Pancreas (tissue), 10 donors: ENCODE measurements at places on chromosomes 16 and 17. TPM values are rescaled to one million over a fixed set of nuclear protein-coding genes. Genes with fewer than 3 reads are reported as not detected.

GRCh38 chr17:56389356-56389755 lies 204.1 kb upstream of the NOG start:
- DNase-seq: no peak
- H3K27me3 ChIP-seq: no peaks in the 10 kb centered on the region
- H3K36me3 ChIP-seq: no peaks in the 10 kb centered on the region
- no peaks in the 10 kb centered on the region for H3K4me1 ChIP-seq
- H3K4me3 ChIP-seq: no peak overlapping the region

DNA sequence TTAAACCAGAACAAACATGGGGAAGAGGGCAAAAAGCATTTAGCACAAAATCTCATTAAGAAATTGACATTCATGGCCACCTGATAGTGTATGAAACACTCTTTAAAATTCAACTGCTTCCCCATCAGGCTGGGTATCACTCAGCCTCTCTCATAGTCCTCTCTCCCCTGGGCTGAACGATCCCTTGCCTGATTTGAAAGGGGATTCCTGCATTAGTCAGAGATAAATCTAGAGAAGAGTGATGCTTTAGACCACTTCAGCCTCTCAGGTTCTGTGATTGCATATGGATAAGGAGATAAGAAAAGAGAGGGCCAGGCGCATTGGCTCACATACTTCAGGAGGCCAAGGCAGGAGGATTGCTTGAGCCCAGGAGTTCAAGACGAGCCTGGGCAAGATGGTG lies 280.0 kb downstream of the SOX9 start:
- H3K4me1 ChIP-seq: peaks cover 8% of the 10 kb centered on the region
- no peak overlapping the region for H3K27ac ChIP-seq

DNA sequence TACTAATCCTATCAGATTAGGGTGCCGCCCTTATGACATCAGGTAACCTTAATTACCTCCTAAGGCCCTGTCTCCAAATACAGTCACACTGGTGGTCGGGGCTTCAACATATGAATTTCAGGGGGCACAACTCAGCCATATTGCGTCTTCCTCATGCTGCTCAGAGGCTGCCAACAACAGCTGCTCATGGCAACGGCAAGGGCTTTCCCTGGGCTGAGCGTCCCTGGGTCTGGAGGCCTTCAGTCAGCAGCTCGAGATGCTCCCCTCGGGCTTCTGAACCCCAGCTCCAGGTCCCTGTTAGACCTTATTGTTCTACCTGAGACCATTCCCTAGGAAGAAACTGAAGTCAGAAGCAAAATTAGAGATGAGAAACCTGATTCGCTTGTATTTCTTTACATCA lies 157.2 kb downstream of the TMEM132E start:
- no peak overlapping the region for H3K27ac ChIP-seq
- H3K27me3 ChIP-seq: no peaks in the 10 kb centered on the region
- no peaks in the 10 kb centered on the region for H3K4me1 ChIP-seq
- no peak overlapping the region for H3K4me3 ChIP-seq
- H3K36me3 ChIP-seq: no peaks in the 10 kb centered on the region

DNA sequence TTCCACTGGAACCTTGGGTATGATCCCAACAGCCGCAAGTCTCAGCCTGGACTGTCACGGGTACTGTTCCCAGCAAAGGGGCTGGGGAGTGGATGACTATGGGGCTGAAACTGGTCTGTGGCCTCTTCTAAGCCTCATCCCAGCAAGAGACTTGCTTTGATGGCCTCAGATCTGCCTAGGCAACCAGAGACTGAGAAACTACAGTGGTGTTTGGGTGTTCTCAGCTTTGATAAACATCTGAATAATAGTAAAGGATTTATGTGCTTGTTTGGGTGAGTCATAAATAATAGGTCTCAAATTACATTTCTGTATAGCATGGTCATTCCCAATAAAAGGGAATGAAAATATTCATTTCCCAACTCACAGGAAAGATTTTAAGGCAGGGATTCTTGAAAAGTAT lies 30.2 kb upstream of the ULK2 start:
- no peaks in the 10 kb centered on the region for H3K36me3 ChIP-seq
- H3K4me3 ChIP-seq: no peak overlapping the region
- H3K27me3 ChIP-seq: no peaks in the 10 kb centered on the region
- H3K4me1 ChIP-seq: no peaks in the 10 kb centered on the region

- no peak overlapping the region for H3K4me3 ChIP-seq
- H3K27ac ChIP-seq: no peak overlapping the region
- no peaks in the 10 kb centered on the region for H3K4me1 ChIP-seq
- no peaks in the 10 kb centered on the region for H3K27me3 ChIP-seq
- H3K36me3 ChIP-seq: no peaks in the 10 kb centered on the region
Measured at GRCh38 chr16:64012166-64012565, 1109.7 kb downstream of the CDH11 start.

DNA sequence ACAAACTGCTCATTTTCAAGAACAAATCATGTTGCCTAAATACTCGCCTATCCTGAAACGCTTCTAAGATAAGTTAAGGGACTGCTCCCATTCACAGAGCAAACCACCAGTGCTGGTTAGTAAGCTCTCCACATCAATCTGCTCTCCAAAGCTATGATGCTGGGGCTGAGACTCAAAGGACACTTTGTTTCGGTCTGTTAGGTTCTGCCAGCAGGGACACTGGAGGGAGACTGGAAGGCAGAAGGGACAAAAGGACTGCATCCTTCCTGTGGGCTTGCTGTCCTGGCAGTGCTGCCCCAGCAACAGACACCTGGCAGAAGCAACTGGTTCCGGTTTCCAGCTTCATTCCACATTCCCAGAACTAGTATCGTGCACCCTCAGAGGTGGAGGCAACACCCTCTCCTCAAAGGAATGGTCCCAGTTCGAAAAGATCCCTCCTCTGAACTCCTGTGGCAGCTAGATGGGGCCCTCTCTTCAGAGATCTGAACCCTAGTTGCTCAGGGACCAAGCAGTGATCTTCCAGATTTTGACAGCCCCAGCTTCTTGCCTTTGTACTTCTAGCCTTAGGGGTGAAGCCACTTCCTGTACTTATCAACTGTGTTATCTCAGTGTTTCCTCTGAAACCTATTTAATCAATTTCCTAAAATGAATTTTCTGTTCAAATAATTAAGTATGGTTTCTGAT lies 73.4 kb upstream of the GSG1L start:
- no peak for DNase-seq
- no peaks in the 10 kb centered on the region for H3K4me1 ChIP-seq
- no peaks in the 10 kb centered on the region for H3K27me3 ChIP-seq
- H3K4me3 ChIP-seq: no peak overlapping the region
- H3K36me3 ChIP-seq: peaks cover 3% of the 10 kb centered on the region
- H3K27ac ChIP-seq: no peak overlapping the region

DNA sequence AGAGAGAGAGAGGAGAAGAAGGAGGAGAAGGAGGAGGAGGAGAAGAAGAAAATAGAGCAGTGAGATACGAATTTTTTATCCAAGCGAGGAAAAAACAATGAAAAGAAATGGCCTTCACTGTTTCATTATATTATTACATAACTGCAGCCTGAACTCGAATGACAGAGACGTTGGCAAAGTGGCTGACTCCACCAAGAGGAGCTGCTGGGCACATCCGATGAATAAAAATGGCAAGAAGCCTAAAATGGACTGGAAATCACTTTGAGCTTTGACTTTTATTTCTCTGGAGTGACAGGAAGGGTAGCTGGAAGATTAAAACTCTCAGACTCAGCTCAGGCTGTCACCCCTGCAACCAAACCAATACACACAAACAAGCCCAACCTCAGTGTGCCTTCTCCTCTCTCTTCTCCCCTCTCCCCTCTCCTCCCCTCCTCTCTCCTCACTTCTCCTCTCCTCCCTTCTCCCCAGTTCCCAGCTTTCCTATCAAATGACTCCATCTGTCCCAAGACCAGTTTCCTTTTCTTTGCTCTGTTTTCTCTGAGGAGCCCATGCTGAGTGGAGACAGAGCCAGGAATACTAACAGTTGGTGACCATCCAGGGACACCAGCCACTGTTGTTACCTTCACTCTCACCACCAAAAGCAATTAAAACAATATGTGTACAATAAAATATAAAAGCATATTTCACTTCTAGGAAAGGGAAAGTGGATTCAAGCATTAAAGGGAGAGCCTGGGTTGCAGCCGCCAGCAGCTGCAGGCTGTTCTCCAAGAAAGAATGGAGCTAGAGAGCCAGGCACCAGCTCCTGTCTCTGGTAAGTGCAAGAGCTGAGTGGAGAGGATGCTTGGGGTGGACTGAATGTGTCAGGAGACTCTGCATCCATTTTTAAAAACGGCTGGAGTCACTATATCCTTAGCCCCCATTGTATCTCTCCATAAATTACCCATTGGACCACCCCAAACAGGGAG lies 51.2 kb downstream of the SOX9 start:
- DNase-seq: no peak
- no peaks in the 10 kb centered on the region for H3K27me3 ChIP-seq

TOX3 gene
- 3.2 TPM for total RNA-seq

MFSD6L gene
- total RNA-seq: 4.7 TPM
